ENCODE measurements at places on chromosomes 11 and 22. TPM values are rescaled to one million over a fixed set of nuclear protein-coding genes. Genes with fewer than 3 reads are reported as not detected.

DRD2 gene
- not detected for total RNA-seq

FGF19 gene
- not detected for total RNA-seq

IRAG1 gene
- total RNA-seq: 17.6 TPM

ZC3H12C gene
- 17.4 TPM for total RNA-seq

SIDT2 gene
- 8.6 TPM for total RNA-seq

TMEM191C gene
- total RNA-seq: 0.08 TPM

CYB561A3 gene
- total RNA-seq: 60.6 TPM

FOLR1 gene
- 0.18 TPM for total RNA-seq

GLYATL1 gene
- total RNA-seq: not detected

PGA3 gene
- total RNA-seq: not detected

YPEL4 gene
- total RNA-seq: 1.7 TPM

LARGE1 gene
- 15.0 TPM for total RNA-seq

CHADL gene
- total RNA-seq: 0.99 TPM

CCDC86 gene
- 12.0 TPM for total RNA-seq

RAB30 gene
- 25.9 TPM for total RNA-seq
